ENCODE measurements at places on chromosomes 13 and 19. TPM values are rescaled to one million over a fixed set of nuclear protein-coding genes. Genes with fewer than 3 reads are reported as not detected.

LRRC25 gene
- total RNA-seq: 19.0 TPM

ATP12A gene
- total RNA-seq: not detected

ZNF625 gene
- 7.9 TPM for total RNA-seq

CGB2 gene
- total RNA-seq: not detected

ZNF577 gene
- 14.1 TPM for total RNA-seq

NCR1 gene
- not detected for total RNA-seq

GRCh38 chr13:113468472-113469201, 15.3 kb upstream of the ADPRHL1 start:
- no peak for ATAC-seq

DNA sequence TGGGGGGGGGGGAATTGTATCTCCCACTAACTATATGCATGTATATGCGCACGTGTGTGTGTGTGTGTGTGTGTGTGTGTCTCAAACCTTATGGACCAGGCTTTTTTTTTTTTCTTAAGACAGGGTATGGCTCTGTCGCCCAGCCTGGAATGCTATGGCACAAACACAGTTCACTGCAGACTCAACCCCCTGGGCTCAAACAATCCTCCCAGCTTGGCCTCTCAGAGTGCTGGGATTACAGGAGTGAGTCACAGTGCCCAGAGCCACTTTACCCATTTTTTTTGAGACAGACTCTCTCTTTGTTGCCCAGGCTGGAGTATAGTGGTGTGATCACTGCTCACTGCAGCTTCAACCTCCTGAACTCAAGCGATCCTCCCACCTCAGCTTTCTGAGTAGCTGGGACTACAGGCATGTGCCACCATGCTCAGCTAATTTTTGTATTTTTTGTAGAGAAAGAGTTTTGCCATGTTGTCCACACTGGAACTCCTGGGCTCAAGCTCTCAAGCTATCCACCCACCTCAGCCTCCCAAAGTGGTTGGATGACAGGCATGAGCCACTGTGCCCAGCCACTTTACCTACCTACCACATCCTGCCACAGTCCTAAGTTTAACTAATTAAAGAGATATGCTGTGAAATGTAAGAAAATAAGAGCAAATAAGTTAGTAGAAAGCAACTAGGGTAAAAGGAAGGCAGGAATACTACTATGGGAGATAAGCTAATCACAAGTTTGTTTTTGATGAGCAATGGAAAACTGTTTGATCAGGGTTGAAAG, 2.4 kb downstream of the ZMYM5 start:
- ATAC-seq: no peak

DNA sequence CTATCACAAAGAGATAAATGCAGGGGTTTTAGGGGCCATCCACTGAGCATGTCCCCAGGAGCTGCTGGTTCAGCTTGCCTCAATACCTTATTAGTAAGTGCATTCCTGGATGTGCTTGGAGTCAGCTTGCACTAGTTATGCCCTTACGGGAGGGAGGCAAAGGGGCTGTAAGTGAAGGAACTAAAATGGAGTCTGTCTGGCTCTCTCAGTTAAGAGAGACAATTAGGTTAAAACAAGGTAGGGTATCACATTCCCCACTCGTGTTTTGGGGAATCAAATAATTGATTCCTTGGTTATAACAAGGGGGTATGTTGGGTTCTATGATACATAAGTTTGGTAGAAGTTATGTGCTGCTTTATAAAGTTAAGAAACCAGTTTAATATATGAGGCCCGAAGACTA, 78.9 kb downstream of the ZNF100 start:
- ATAC-seq: no peak

DNA sequence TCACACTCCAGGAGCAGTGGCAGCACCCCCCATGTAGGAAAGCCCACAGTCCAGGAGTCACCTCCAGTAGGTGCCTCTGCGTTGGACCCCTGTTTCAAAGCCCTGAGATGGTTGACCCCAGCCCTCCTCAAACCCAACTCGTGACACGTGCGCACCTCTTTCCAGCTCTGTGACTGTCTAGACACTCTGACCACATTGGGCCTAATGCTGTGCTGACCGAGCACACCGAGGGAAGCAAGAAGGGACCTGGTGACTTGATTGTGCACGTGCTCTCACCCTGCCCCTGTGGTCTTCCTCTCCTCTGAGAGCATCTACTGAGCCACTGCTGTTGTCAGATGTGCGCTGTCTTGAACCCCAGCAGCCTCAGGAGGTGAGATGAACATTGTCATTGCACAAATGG, 22.9 kb upstream of the SLC35E1 start:
- ATAC-seq: no peak

- no peak for ATAC-seq
These were observed 6.2 kb downstream of the FOXO1 start for GRCh38 chr13:40660141-40660664.

DNA sequence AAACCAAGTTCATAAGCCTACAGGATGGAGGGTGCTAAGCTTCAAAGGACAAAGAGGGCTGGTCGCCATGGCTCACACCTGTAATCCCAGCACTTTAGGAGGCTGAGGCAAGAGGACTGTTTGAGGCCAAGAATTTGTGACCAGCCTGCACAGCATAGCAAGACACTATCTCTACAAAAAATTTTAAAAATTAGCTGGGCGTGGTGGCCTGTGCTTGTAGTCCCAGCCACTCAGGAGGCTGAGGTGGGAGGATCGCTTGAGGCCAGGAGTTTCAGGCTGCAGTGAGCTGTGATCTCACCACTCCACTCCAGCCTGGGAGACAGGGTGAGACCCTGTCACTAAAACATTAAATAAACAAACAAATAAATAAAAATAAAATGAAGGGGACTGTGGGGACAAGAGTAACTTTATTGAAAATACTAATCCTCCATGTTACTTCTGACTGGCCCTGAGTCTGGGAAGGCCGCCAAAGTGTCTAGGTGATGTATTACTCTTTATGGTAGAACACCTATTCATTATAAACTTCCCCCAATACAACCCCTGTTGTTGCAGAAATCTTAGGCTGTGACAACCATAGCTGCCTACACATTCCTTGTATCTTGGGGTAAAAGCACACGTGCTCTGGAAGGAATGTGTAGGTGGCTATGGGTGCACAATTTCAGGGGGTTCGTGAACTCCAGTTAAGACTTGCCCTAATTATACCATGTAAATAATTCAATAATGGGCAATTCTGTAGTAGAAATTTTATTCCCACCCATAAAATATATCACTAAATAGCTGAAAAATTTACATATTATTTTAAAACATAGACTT, 14.6 kb upstream of the URAD start:
- no peak for ATAC-seq

DNA sequence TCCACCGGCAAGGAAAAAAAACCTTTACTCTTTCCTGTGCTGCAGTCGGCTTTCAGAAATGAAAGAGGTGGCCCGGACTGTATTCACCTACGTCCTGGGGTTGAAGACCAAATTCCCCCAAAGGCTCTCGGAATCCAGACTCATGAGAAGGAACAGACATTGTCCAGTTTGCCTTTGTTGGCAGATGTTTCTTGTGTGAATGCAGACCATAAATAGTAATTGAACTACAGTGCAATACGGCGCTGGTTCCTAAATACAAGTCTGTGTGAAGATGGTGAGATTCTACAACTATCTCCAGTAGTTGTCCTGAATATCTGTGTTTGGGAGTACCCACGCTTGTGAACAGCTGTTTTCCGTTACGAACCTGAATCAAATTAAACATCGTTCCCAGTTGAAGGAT, 11.2 kb upstream of the PTOV1 start:
- ATAC-seq: no peak

DNA sequence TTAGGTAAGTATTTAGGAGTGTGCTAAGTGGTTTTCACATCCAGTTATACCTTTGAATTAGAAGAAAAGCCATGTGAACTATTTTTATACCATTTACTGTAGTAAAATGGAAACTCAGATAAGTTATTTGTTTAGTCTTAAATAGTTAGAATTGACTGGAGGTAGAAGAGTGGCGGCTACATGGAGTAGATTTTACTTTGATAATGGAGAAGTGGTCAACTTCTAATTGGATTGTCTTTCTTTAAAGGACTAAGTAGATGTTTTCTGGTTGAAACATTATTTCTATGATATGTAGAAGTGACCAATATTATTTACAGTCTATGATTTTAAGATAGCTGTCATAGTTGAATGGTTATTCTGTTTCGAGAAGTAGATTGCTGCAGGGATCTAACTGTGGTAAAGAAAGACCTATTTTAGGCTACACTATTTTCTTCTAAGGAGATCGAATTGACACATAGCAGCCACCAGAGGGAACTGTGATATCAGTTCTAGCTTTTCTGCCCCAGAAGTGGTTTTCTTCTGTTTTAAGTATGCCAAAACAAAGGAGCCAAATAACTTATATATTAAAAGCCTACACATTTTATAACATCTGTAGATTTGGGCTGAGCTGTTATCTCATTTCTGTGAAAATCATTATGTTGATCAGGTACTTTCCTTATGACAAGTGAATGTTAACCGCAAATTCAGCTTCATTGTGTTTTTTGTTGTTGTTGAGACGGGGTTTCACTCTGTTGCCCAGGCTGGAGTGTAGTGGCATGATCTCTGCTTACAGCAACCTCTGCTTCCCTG, 26.1 kb downstream of the ZMYM2 start:
- no peak for ATAC-seq

DNA sequence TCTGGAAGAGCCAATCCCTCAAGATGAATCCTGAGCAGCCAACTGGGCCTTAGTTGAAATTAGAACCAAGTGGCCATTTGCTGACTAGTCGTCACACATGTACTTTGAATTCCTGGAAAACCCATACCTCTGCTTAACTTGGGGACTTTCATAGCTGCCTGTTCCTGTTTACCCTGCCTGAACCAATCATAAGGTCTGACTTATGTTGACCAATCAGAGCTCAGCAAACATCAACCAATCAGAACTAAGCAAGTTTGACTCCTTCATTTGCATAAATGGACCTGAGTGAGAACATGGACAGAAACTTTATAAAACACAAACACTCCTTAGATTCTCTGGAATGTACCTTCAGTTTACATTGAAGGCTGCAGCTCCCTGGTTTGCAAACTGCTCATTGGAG, 50.8 kb downstream of the LATS2 start:
- peak; percentile 37 for ATAC-seq

DNA sequence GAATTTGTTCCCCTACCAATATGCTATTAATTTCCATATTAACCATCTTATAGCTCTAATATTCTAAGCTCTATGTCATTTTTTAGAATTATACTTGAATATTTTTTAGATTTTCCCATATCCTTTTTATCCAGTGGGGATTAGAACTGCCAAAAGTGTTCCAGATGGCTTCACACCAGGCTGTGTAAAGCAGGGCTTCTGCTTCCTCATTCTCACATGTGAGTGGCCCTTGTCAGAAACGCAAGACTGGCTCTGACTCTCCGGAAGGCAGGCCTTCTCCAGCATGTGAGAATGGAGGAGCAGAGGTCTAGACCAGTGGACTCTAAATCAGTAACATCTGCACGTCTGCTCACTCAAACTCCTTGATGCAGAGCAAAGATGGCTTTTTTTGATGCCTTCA, 650.1 kb downstream of the FGF9 start:
- ATAC-seq: no peak

GRCh38 chr19:1503089-1503924, 9.5 kb downstream of the ADAMTSL5 start:
- ATAC-seq: no peak

DNA sequence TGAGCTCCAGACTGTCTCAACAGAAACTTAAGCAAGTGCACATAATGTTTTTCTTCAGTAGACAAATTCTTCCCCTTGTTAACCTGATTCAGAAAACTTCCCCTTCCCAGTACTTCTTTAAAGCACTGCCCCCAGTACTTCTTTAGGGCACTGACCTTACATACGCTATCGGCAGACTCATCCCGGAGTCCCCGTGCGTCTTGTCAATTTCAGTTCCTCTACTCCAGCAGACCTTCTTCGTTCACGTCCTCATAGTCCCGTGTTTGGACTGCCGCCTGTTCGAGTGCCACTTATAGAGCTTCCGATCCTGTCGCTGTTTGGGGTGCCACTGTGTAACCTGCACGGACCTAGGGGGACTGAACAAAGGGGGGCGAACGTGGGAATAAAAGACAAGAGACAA, 29.0 kb downstream of the ZNF627 start:
- ATAC-seq: no peak

GRCh38 chr13:73258406-73258805, 199.6 kb downstream of the KLF5 start:
- ATAC-seq: no peak

DNA sequence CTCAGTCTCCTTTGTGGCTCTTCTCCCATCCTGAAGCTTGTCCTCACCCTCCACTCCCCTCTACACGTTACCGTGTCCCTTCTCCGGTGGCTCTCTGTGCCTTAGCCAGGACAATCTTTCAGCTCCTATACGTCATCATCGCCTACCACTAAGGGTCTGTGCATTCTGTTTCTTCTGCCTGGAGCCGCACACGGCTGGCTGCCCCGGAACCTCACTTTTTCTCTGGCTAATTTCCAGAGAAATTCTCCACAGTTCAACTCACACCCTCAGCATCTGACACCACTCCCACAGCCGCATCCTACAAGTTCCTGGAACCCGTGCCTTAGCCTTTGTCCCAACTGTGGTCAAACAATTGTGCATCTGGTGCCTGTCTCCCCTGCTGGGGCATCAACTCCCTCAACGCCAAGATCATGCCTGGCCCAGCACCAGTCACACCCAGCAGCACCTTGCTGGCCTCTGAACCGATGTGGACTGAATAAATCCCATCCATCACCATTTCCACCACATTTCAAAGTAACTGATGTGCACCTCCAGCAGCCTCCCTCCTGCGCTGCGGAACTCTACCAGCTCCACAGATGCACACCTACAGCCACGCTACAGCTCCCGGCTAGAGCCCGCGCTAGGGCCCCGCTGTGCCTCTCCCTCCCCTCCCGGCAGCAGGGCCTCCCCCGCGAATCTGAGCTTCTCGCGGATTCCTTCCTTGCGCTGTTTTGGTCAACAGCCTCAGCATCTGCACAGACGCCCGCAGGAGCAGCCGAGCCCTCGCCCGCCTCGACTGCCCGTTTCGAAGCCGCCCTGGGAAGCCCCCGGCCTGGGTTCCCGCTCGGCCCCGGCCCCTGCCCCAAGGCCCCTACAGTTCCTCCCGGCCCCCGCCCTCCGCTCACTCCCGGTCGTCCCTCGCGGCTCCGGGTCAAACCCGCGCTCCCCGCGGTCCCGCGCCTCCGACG, 689 bp downstream of the DCUN1D2 start:
- ATAC-seq: peak; percentile 29

GRCh38 chr13:54165581-54166215, 1137.1 kb downstream of the OLFM4 start:
- ATAC-seq: no peak

DNA sequence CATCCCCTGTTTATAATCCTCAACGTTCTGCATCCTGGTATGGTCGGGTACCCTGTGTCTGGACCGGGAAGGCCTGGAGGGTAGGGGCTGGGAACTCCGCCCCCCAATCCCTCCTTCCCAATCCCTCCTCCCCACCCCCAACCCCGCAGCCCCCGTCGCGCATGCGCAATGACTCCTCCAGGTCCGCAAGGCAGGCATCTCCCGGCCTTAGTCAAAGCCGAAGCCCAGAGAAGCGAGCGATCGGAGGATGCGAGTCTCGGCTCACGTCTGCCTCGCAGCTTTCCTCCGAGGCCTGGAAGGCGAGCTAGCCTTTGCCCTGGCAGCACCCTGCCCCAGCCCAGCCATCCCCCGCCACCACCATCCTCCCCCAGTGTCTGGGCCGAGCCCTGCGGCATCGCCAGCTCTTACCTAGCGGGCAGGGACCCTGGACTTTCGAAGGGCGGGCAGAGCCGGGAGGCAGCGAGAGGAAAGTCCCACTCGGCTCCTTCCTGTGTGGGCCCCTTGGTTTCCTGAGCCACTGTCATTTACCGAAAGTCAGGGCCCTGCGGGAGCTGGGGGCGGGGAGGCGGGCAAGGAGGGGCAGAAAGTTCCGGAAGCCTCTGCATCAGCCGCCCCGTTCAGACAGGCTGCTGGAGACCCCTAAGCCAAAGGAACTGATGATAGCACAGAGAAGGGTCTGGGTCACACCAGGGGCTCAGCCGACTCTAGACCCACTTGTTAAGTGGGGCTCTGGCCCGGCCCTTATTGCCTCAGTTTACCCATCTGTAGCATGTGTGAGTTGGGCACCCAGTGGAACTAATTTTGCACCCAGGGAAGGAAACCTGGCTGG, at the start of gene JAK3:
TSS of gene JAK3 (minus strand) at position 445 of the 829 bp plus-strand sequence. CDS start 3,565 bp downstream, outside the sequence.
- peak; percentile 44 for ATAC-seq
